CD4-positive, alpha-beta memory T cell (primary cell): ENCODE measurements at places on chromosomes 7 and 10.

GRCh38 chr10:132133005-132133404 lies 53.7 kb upstream of the DPYSL4 start:
- DNase-seq = no peak

GRCh38 chr7:188727-189500 lies 3.5 kb upstream of the FAM20C start:
- DNase-seq = no peak

- no peak for DNase-seq
These were observed 169.3 kb upstream of the PRSS1 start for GRCh38 chr7:142579946-142580345.

- no peak for DNase-seq
These were observed 95.7 kb upstream of the PALS2 start for GRCh38 chr7:24477398-24478136.

- DNase-seq = no peak
These were observed 259.2 kb downstream of the MAD1L1 start for GRCh38 chr7:1973321-1974251.

DNA sequence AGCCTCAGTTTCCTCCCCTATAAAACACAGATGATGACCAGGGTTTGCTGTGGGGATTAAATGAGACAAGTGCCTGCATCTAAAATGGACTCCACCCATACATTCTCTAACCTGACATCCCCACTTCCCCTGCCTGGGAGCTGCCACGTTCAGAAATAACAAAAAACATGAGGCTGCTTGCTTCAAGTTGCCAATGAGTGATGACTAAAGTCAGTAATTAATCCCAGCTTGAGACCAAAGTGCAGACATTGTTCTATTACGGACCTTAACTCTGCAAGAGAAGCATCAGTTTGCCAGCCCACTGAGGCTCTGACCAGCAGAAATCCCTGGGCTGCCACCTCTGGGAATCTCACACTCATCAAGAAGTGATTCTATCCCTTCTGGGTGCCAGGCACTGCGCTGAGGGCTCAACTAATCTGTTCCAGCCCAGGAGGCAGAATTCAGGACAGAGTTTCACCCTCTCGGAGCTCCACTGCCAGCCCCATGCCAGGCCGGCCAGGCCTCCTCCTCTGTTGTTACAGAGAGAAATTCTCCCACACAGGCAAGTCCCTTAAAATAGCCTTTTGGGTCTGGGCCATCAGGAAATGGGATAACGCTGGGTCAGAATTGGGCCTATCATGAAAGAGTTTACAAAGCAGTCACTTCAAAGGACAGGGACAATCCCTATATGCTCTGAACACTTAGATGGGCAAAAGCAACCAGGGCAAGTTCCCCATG lies 11.4 kb downstream of the SH3PXD2A start:
- DNase-seq = no peak

- no peak for DNase-seq
These were observed 217.6 kb downstream of the MLLT10 start for GRCh38 chr10:21751341-21752310.

DNA sequence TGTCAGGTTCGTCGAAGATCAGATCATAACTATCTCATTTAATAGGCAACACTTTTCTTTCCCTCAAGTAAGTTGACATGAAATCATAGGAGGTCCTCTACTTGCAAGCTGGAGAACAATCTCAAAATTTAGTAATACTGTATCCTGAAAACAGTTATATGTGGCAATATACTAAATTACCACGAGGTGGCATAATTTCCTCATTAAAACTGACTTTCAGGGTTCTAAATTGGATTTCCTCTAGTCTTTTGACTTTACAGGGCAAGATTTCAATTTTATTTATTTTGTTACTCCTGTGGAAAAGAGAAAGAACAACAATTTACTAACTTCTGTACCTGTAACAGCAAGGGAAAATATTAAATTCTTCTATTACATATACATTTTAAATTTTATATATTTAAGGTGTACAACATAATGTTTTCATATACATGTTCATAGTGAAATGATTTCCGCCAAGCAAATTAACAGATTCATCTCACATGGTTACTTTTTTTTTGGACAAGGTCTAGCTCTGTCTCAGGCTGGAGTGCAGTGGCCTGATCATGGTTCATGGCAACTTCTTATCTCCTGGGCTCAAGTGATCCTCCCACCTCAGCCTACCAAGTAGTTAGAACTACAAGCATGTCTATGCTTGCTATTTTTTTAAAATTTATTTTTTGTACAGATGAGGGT lies 53.4 kb upstream of the CYP2C18 start:
- DNase-seq = no peak

- DNase-seq = no peak
These were observed 6.9 kb downstream of the TMEM140 start for GRCh38 chr7:135154734-135155133.

DNA sequence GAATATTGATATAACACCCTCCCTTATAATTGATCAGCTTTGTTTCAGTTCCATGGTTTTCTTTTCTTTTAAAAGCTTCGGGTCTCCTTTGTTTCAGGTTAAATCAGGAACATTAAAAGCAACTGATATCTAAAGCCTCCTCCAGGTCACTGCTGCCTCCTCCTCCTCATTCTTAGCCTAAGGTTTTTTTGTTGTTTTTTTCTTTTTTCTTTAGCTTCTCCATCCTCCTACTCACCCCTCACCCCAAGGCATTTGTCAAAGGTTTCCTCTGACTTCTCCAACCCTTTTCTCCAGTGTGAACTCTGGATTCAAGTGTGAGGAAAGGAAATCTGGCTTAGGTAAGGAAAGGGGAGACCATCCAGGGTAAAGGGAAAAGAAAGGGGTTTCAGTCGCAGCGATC lies 420.2 kb upstream of the NFE2L3 start:
- no peak for DNase-seq

GRCh38 chr7:19991936-19992335 lies 218.5 kb upstream of the TMEM196 start:
- no peak for DNase-seq

DNA sequence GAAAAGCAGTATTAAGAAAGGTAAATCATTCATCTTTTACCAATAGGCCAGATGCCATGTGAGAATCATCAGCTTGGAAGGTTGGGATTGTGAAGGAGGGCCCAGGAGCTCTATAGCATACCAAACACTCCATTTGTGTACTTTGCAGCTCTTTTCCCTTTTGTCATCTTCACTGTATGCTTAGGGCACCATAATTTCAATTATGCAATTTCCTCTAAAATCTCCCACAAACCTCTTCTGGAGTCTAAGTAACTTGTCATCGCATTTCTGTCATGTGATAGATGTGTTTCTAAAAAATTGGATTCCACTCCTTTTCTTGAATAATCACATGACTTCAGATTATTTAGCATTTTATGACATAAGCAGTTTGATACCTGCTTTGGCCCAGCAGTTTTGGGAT lies 17.9 kb downstream of the RPP30 start:
- no peak for DNase-seq

GRCh38 chr7:82443036-82443546 lies 486 bp downstream of the CACNA2D1 start:
- no peak for DNase-seq

DNA sequence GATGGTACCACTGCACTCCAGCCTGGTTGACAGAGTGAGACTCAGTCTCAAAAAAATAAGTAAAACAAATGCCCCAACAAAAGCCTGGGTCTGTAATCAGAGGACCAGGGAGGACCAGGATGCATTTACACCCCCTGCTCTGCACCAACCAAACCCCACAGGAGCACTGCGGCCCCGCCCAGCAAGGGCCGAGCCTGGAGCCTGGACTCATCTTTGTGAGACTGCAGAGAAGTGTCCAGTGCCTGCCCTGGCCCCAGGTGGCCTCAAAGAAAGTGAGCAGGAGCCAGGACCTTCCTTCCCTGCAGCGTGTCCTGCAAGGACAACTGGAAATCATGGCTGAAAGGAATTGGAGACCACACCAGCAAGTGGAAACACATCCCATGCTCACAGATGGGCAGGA lies 31.6 kb downstream of the KNDC1 start:
- DNase-seq = no peak

DNA sequence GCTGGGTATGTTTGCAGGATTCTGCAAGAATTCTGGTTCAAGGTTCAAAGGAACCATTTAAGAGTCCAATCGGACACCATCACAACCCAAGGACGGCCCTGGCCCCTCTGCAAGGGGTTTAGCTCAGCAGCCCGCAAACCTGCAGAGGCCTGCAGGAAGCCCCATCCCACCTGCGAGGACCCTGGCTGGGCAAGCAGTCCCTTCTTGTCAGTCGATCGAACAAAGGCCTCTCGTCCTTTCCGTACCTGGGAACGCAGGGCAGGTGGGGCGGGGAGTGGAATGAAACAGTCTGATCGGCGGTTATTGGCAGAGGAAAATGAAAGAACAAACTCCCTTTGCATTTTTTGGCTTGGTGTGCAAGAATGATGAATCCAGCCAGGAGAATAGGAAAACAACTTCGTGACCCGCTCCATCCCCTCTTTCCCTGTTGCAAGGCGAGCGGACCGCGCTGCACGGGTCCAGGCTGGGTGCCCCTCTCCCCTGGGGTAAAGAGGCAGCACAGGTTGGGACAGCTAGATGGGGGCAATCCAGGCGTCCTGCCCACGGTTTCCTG lies 73.7 kb downstream of the INSIG1 start:
- no peak for DNase-seq

GRCh38 chr10:3010816-3011460 lies 56.4 kb upstream of the PFKP start:
- no peak for DNase-seq
